ENCODE measurements at places on chromosomes 4 and X.
A peak's percentile ranks its signal among the peaks of the same experiment; 100 is the strongest.

GRCh38 chr4:90415116-90415515, 287.9 kb downstream of the CCSER1 start:
- no peak for DNase-seq

DNA sequence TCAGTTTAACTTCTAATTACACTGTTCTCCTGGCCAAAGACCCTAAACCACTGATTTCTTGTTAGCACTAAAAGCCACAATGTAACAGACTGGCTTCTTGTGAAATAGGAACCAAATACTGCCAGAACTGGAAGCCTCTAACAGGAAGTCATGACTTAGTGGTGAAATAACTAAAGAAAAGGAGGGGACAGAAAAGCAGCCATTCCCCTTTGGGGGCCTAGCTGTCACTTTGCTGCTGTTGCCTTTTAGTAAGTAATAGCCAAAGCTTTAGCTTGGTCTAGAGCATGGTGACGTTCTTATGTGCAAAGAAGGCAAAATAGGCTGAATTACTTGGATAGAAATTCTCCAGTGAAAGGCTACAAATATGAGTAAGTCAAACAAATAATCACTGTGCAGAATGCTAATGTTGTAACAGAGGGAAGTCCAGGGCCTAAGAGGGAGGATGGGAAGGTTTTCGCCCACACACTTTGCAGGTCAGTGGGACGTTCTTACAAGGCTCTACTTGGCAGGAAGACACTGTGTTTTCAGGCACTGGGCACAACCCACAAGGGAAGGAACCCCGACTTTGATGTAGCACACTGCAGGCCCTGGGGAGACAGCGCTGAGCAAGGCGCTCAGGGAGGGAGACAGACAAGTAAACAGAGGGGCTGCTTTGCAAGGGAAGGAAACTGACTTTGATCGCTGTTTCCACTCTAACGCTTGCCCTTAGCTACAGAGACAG, 16.7 kb downstream of the GAB3 start:
- DNase-seq, result no peak

DNA sequence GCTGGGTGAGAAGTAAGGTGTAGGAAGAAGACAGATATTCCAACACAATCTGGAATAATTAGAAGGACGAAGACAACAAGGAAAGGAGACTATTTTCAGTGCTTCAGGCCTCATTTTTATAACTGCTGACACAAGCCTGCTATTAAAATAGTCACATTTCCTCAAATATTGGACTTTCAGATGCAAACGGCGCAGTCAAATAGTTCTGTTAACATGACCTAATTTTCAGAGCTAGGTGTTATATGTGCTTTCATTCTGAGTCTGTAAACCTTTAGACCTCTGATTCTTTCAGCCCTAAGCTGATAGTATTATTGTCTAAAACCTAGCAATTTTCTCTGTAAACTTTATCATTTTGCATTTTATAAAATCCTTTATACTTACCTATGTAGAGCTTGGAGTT, 261.5 kb downstream of the IL1RAPL1 start:
- no peak for DNase-seq

DNA sequence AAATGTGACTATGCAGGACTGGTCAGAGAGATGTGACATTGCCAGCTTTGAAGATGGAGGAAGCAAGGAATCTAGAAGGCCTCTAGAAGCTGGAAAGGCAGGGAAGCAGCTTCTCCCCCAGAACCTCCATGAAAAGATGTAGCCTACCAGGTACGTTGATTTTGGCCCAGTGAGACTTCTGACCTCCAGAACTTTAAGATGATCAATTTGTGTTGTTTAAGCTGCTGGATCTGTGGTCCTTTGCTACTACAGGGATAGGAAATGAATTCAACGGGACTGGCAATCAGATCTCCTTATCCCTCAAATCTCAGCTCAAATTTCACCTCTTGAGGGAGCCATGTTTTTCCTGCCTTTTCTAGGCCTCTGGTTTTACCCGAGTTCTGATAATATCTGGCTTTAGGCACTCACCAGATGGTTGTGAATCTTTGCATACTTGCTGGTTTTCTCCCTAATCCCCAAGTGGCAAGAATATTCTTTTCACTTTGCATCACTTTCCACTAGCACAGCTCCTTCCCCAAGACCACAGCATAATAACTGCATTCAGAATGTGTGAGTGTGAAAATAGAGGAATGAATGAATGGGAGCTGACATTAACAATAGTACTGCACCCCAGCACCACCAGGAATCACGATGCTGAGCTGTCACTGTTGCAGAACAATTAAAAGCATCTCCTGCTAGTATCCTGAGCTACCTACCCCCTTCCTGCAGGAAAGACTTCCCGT, 25.5 kb upstream of the TMSB4X start:
- DNase-seq, result no peak

- no peak for DNase-seq
Observed at GRCh38 chr4:180727478-180727877, 1515.7 kb upstream of the TENM3 start.

DNA sequence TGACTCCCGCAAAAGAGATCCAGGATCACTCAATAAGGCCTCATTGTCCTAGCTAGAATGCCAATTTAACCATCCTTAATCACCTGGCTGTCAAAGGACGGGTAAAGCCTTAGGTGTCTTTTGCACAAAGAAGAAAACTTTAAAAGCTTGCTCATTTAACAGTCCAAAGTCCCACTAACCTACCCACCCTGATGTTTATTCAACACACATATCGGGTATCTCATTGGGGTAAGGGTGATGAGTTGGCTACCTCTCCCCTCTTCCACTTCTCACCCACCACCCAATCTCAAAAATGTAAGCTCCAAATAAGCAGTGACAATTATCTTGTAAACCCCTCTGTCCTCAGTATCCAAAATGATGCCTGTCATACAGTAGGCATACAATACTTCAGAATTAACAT, 988 bp upstream of the SRD5A3 start:
- DNase-seq, result no peak

GRCh38 chr4:21856754-21857153, 91.8 kb downstream of the KCNIP4 start:
- DNase-seq, result no peak

GRCh38 chr4:772776-773175, 53.2 kb downstream of the CPLX1 start:
- DNase-seq, result no peak

DNA sequence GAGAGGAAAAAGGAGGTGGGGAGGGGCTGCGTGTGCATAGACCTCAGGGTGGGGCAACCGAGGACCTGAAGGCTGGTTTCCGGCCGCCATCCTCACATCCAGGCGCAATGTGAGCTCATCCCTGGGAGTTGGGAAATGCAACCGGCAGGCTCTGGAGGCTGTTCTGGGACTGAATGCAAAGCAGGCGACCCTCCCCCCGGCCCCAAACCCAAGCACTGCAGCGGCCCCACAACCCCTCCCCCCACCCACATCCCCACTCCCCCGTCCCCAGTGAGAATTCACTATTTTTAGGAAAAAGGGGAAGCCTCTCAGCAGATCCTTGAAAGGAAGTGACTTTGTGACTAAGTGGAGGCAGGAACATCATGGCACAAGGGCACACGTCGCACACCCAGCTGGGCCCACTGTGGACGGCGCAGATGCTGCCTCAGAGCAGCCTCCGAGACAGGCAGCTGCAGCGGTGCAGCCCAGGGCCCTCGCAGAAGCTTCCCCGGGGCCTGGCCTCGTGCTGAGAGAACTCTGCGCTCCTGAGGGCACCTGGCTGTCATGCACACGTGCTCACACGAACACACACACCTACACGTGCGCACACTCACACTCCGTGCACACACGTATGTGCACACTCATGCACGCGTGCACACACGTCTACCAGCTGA, 1.3 kb upstream of the PDE6B start:
- DNase-seq, result no peak

DNA sequence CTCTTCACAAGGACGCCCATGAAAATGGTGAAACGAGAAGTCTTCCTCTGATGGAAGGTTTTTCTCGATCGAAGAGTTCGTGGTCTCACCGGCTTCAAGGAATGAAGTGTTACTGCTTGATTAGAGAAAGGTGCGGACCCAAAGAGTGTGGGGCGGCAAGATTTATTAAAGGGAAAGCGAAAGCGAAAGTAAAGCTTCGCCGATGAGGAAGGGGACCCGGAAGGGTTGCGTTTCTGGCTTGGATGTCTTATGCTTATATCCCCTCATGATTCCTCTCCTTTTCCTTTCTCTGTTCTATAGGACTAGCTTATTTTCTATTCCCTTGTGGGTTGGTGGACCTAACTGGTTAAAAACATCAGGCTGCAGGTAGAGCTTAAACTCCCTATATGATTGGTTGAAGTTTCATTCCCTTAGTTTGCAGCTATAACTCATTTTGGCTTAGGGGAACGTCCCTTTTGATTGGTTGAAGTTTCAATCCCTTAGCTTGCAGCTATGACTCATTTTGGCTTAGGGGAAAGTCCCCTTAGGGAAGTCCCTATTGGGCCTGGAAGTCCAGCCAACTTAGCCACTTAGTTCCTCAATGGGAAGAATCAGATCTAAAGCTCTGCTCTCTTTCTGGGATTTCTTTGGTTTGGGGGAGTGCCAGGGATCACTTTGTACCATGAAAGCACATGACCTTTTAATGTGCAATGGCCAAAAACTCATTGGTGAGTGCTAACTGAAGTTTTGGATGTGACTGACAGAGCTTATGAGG, 1025.0 kb upstream of the PCDH10 start:
- DNase-seq, result no peak

- DNase-seq, result no peak
Observed at GRCh38 chr4:170038769-170039168, 12.6 kb upstream of the MFAP3L start.

DNA sequence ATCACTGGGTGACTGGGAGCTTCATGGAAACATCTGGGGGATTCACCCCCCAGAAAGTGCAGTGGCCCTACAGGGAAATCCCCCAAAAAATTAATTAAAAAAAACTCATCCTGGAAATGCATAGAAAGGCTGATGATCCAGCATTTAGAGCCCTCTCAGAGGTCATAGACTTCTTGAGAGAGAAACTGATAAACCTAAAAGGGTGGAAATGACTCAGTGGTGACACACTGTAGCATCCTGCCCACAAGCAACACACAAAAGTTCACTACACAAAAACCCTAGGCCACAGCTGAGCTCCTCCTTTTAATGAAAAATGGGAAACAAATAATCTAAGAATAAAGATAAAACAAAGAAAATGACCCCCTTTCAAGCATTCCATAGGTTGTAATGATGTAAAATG, 911.5 kb downstream of the GLUD2 start:
- DNase-seq, result no peak

DNA sequence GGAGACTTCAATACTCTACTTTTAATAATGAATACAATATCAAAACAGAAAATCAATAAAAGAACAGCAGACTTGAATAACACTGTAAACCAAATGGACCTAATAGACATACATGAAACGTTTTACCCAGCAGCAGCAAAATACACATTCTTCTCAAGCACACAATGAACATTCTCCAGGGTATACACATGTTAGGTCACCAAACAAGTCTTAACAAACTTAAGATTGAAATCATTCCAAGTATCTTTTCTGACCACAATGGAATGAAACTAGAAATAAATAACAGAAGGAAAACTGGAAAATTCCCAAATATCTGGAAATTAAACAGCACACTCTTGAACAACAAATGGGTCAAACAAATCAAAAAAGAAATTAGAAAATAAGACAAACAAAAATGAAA, 145.0 kb upstream of the CT83 start:
- DNase-seq, result no peak

DNA sequence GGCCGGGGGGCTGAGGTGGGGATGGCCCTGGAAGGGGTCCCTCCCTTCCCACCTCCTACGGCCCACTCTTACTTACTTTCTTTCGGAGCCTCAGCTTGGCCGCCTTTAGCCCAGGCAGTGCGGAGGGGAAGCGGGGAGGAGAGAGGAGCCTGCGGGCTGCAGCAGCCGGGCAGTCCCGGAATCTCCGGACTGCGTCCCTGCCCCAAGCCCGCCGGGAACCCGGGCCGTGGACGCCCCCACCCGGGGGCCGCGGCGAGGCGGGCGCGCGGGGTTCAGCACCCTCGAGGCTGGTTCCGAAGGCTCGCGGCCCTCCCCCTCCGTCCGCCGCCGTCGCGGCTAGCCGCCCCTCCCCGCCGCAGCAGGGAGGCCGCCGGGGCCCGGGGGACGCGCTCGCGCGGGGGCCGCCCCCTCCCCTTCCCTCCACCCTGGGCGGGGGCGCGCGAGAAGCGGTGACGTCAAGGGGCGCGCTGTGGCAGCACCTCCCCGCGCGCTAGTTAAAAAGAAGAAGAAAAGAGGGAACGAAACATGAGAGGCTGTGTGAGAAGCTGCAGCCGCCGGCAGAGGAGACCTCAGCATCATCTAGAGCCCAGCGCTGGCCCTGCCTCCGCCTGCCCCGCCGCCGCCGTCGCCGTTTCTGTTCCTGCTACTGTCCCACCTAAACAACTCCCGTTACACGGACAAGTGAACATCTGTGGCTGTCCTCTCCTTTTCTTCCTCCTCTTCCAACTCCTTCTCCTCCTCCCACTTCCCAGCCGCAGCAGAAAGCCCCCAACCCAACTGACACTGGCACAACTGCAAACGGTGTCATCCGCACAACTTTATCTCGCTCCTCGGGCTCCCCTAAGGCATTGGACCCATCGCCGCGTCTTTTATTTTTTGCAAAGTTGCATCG, at the start of gene HHIP:
Gene HHIP (plus strand): TSS at position 526 of the 892 bp plus-strand sequence. CDS start 520 bp downstream, outside the sequence.
- DNase-seq, result peak; percentile 70

- DNase-seq, result no peak
Observed at GRCh38 chrX:120797188-120797851, 78.3 kb downstream of the CT47B1 start.

GRCh38 chr4:156362581-156362980, 408.9 kb upstream of the CTSO start:
- DNase-seq, result no peak

GRCh38 chrX:137432609-137433008, 133.3 kb upstream of the ZIC3 start:
- DNase-seq, result peak; percentile 43

DNA sequence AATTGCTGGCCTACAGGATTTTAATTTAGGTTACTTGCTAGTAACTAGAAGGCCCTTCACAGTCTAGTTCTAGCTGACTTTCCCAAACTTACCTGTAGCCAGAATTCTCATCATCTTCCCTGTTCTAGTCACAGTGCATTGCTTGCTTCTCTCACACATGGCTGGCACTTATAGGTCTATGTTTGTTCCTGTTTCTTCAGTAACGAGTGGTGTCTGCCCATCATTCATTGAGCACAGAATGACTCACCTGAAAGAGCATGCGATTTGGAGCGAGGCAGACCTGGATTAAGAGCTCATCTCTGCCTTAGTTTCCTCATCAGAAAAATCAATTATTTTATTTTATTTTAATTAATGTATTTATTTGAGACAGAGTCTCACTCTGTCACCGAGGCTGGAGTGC, 201.7 kb upstream of the ANK2 start:
- no peak for DNase-seq
